Mesenteric fat pad (tissue), 1 donor: ENCODE measurements at places on chromosomes 3 and 15. TPM values are rescaled to one million over a fixed set of nuclear protein-coding genes. Genes with fewer than 3 reads are reported as not detected.

GRCh38 chr3:37392957-37393356 lies 218.6 kb upstream of the LRRFIP2 start:
- no peak for DNase-seq

DNA sequence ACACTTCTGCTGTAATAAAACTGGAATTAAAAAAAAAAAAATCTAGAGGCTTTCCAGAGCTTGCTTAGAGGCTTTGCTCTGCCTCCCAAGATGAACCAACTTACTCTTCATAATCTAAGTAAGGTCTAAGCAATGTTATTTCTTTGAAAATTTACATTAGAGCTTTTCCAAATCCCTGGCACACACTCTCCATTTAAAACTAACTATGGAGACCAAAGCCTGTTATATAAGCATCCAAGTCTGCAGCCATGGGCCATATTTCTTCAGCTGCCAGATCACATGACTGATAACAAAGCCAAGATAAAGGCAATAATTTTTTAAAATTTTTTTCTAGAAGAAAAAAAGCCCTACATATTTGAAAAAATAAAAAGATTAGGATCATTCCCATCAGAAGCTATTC lies 55.0 kb upstream of the ARHGEF3 start:
- no peak for DNase-seq

DNA sequence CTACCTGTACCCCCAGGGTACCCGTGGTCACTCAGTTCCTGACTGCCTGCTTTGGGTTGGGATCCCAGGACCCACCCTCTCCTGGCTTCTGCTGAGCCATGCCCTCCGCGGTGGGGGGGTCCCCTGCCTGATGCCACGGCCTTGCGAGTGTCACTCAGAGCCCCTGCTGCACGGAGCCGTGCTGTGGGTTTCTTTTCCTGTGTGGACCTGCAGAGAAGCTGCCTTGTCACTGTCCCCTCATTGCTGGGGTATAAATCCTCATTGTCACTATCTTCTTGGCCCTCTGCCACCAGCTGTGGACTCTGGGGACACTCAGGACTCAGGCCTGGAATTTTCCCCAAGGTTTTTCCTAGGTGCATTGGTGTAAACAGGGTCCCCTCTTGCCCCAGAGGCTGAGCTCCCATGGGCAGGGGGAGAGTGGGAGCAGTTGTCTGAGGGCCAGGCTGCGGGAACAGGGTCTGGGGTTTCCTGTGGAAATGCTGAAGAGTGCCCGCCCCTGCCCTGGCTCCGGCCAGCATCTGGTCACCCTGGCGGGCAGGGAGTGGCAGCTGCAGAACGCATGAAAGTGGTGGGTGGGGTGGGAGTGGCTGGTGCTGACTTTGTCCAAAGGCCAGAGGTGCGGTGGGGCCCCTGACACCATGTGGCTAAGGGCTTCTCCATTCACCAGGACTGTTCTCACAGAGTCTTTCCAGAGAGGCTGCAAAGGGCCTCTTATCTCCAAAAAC lies 191.7 kb downstream of the GOLGA6L6 start:
- peak; percentile 92 for DNase-seq

DNA sequence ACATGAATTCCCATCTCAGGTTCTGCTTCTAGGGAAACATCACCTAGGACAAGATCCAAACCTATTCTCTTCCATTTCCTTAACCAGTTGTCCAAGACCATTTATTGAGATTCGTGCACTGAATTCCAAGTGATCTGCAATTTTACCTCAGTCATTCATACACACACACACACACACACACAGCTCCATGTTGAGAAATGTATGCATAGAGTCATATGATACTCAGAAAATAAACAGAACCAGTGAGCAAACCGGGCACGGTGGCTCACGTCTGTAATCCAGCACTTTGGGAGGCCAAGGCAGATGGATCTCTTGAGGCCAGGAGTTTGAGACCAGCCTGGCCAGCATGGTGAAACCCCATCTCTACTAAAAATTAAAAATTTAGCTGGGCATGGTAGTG lies 6.1 kb upstream of the KPNA1 start:
- no peak for DNase-seq

DNA sequence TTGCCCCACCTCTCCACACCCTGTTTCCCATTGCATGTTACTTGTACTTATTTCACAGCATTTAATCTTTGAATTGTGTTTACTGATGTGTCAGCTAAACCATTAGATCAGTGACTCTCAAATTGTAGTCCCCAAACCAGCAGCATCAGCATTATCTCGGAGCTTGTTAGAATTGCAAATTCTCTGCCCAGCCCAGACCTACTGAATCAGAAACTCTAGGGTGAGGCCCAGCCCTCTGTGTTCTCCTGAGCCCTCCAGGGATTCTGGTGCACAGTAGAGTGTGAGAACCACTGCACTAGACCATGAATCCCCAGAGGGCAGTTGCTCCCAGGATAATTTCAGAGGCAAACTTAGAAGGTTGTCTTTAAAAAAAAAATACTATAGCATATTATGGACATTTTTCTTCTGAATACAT lies 13.0 kb downstream of the PLD1 start:
- no peak for DNase-seq

DNA sequence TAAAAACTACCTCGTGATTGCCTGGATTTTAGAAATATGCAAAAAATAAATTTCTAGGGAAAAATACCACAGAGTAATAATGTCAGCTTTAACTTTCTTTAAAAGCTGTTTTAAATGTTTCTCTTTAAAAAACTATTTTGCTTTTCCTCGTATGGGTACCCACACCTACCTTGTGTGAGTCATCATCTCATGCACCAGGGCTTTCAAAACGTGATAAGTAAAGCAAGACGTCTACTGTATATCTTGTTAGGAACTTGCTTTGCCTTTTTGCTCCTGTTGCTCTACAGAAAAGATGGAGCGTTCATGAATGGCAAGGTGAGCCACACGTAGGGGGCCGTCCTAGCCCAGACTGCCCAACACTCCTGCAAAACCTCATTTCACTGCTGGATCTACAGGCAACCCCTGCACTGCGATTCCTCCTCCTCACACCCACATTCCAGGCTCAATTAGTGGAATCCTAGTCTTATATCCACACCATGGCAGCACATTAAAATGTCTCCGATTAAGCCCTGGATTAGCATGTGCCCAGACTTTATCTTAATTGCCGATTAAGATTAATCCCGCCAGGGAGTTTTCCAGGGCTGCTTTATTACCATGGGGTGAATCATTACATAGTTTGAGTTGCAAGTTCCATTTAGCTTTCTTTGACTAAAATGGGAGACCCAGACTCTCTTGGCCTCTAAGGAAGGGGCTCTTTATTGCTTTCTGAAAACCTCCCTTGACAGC lies 293.6 kb upstream of the ICE2 start:
- no peak for DNase-seq

- DNase-seq: no peak
Observed at GRCh38 chr3:123281929-123282328, 80.2 kb downstream of the SEC22A start.

DNA sequence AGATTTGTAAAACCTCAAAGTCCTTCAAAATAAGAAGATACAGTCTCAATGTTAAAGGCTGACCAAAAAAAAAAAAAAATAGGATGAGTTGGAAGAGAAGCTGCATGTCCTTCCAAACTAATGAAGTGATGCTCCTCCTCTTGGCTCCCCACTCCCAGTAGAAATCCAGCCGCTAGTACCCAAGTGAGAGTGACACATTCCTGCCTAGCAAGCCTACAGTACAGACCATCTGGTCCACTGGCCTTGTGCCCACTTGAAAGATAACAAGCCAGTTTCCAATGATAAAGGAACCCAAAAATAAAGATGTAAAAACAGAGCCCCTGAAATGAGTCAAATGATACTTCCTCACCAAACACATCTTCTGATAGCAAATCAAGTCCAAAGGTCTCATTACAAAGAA lies 258.7 kb upstream of the NSMCE3 start:
- DNase-seq: no peak

GRCh38 chr3:111737047-111737705 lies 121.9 kb upstream of the PHLDB2 start:
- no peak for DNase-seq

Gene HHLA2
- total RNA-seq: 0.32 TPM

Gene PTX3
- total RNA-seq: 618 TPM

Gene LSAMP
- total RNA-seq: 1.7 TPM

Gene CKMT1A
- 2.6 TPM for total RNA-seq

Gene CHST13
- 2.3 TPM for total RNA-seq

Gene CCR5
- total RNA-seq: 1.7 TPM

Gene ATP13A5
- total RNA-seq: not detected

Gene C15orf40
- total RNA-seq: 21.5 TPM

Gene TUSC7
- total RNA-seq: not detected

Gene DUOXA1
- total RNA-seq: 1.8 TPM

Gene NCBP2
- total RNA-seq: 55.9 TPM

Gene DUOXA2
- total RNA-seq: not detected
